Fibroblast of skin of right biceps (primary cell): ENCODE measurements at places on chromosomes 1 and 21.

DNA sequence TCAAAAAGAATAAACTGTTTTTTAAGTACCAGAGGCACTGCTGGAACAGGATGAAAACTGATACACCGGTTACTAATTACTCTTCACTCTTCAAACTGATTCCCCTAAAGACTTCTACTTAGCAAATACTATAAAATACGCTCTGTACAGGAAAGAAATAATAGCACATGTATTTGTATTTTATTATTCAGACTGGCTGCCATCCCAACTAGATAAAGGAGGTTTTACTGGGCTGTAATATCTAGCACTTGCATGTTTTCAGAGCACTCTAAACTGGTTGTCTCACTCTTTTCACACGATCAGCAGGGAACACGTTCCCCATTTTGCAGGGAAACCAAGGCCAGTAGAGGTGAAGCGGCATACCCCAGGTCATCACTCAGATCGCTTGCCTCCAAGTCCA, 9.2 kb downstream of the SMIM12 start:
- no peak for DNase-seq

GRCh38 chr1:229344937-229345684, 2.3 kb upstream of the CCSAP start:
- peak; percentile 25 for DNase-seq

DNA sequence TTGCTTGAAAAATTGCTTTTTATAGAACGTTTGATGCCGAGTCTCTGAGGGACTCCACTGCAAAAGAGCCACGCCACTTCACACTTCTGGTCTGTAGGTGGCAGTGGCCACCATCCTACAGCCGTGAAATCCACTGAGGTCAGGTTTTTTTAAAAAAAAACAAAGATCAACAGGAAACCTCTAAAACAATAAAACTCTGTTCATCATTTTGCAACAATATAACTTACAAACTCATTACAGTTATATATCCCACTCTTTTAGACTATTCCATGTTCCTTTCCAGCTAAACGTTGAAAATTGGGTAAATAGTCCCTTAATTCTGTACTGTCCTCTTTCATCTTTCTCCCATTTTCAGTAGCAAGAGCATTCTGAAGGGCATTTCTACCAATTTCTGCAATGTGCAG, 64.6 kb upstream of the FMN2 start:
- DNase-seq = peak; percentile 63

DNA sequence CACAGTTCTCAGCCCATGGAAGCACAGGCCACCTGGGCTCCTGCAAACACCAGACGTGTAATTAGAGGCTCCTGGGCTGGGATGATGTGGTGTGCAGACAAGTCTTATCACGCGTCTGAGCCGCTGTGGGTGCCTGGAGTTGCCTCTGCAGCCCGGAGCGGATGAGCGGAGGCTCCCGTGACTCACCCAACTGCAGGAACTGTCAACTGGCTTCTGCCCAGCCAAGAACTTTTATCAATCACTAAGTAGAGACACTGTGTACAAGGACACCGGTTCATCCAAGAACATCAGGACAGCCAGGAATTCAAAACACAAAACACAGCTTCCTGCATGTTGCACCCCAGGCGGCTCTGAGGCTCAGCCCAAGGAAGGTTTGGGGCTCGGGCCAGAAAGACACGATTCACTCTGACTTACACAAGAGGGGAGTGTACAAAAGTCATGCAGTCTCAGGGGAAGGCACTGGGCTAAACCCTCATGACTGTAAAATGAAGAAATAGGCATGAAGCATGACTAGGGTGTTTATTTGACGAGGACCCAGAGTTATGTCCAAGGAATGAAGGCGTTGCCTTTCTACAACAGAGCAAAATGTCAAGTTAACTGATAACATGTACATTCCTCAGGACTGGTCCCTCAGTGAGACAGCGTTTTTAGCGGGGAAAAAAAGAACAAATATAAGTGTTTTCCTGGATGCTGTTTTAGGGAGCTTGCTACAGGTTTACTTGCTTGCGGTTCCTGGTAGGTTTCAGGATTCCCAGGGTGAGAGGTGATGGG, 21.1 kb downstream of the ERRFI1 start:
- peak; percentile 97 for DNase-seq

DNA sequence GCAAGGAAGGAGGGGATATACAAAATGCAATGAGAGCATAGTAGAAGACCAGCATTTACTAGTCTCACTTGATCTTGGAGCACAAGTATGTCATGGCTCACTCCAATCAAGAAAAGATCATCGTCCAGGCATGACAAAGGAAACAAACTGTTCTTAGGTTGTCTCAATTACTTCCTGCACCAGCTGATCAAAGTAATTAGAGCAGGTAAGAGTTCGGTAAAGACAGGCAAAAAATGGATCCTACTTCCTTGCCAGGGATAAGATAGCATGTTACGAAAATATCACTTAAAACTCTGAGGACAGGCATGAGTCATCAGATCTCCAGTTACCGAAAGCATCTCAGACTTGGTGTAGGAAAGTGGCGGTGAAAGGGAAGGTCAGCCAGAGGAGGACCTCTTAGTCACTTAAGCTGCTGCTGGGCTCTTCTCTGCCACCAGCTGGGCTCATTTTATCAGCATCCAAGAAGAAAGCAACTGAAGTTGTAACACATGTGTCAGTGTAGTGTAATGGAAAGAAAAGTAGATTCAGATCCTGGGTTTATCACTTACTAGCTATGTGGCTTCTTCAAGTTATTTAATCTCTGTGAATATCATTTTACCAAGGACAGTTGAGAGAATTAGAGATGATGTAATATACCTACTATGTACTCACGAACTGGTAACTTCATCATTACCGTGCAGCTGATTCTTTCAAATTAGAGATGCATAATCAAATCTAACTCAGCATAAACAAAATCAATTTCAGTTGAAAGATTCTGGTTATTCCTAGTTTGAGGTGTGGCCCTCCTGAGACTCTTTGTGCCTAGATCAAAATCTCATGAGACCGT, 46.8 kb downstream of the XCL1 start:
- DNase-seq = peak; percentile 72

DNA sequence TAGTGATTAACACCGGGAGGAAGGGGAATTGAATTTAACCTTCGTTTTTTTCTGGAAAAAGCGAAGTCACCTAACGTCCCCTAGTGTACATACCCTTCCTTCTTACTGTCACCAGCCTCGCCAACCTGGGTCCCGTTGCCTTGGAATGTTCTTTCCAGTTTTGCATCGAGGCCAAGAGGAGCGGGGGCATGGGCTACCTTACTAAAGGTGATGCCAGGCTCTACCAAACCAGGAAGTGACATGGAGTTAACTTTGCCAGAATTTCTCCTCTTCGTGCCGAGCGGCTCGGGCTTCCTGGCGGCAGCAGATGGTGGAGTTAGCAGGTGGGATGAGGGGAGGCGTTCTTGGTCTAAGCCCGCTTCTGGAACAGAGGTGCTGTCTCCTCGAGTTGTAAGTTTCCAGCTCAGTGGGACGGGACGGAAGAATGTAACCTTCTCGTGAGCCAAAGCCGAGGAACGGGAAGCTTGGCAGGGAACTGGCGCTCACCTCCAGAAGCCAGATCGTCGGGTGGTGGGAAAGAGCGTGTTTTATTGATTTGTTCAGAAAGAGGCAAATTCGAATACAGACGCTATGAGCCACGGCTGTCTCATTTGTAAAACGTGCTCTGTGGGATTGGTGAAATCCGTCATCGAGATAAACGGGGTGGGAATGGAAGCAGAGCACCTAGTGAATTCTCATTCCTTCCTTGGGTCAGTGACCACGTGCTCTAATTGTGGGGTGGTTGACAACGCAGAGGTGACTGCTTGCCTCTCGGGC, 486 bp downstream of the NIPAL3 start:
- peak; percentile 19 for DNase-seq

- DNase-seq = no peak
Observed at GRCh38 chr21:33949516-33950430, 34.2 kb upstream of the ATP5PO start.

DNA sequence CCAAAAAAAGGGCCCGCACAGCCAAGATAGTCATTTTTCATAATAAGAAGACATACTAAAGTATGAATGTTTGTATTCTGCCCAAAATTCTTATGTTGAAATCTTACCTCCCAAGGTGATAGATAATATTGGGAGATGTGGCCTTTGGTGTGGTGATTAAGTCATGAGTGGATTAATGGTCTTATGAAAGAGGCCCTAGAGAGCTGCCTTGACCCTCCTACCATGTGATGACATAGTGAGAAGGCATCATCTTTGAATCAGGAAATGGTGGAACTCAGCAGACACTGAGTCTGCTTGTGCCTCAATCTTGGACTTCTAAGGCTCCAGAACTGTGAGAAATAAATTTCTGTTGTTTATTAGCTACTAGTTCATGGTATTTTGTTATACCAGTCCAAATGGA, 11.8 kb upstream of the RNPC3 start:
- DNase-seq = peak; percentile 44

DNA sequence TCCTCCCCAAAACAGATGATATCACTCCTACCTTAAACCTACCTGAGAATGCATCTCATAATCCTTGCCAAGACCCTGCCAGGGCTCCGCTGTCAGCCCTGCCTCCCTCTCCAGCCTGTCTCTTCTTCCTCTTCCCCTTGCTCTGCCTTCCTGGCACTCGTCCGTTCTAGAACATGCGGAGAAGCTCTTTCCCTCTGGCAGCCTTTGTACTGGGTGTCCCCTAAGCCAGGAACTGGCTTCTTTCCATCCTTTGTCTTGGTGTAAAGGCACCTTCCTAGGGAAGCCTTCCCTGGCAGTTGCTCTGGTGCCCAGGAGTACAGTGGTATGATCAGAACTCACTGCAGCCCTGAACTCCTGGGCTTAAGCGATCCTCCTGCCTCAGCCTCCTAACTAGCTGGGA, 36.1 kb downstream of the CTNNBIP1 start:
- no peak for DNase-seq

- no peak for DNase-seq
Observed at GRCh38 chr21:43211760-43212115, 42.9 kb downstream of the CRYAA start.

GRCh38 chr1:9289711-9290485, 2.8 kb upstream of the SPSB1 start:
- DNase-seq = peak; percentile 94

DNA sequence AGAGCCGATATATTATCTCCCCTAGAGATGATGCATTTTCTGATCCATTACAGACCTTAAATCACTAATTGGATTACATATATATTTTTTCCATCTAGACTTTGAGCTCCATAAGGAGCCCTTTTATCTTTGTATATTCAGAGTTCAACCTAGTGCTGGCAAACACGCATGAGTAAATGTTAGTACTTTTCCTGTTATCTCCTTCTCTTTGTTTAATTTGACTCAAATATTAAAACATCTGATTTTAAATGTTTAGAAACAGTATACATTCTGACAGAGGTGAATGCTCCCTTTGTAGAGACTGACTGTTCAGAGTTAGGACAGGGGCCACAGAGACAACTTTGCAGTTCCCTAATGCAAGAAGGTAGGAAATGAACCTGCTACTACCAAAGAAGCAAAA, 37.1 kb downstream of the EIF2B3 start:
- no peak for DNase-seq

GRCh38 chr1:39076127-39076798, 50.1 kb downstream of the NDUFS5 start:
- peak; percentile 57 for DNase-seq

DNA sequence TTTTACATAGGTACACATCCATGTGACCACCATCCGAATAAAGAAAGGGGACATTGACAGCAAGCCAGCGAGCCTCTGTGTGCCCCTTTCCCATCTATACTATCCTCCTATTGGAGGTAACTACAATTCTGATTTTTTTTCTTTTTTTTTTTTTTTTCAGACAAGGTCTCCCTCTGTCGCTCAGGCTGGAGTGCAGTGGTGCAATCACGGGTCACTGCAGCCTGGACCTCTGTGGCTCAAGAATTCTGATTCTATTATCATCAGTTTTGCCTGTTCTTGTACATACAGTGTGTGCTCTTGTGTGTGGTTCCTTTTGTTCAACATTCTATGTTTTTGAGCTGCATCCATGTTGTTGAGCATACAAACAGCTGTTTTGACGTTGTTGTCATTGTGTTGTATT, 56.0 kb upstream of the SRSF10 start:
- DNase-seq = no peak

DNA sequence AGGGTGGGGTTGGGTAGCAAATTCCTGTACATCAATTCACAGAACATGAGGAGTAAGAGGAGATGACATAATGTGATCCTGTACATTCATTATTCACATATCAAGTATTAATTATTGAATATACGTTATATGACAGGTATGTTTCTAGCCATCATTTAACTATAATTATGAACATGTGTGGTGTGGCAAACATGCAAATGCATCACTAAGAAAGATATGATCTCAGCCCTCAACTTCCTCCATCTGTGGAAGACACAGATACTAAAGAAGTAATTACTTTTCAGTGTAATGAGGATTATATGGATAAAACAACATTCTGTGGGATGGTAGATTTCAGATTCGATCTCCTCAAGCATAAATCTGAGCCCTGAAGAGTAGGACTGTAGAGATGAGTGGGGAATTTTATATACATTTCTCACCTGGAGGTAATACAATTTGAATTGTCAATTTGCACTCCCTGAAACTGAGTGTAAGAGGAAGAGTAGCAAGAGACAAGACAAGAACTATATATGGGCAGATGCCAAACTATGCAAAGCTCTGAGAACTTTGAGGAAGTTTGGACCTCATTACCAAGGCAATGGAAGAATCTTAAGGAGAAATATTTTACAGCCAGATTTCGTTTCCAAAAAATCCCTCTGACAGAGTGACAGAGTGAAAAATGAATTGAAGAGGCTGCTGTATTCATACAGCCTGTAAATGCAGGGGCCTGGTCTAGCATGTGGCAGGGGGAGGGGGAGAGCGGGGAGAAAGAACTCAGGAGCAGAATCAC, 275.5 kb downstream of the TPR start:
- DNase-seq = peak; percentile 46

DNA sequence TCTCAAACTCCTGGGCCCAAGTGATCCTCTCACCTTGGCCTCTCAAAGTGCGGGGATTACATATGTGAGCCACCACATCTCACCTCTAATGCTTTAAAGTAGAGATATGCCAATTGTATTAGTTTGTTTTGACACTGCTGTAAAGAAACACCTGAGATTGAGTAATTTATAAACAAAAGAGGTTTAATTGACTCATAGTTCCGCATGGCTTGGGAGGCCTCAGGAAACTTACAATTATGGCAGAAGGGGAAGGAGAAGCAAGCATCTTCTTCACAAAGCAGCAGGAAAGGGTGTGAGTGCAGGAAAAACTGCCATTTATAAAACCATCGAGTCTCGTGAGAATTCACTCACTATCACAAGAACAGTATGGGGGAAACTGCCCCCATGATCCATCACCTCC, 3.5 kb upstream of the MYCL start:
- DNase-seq = no peak

DNA sequence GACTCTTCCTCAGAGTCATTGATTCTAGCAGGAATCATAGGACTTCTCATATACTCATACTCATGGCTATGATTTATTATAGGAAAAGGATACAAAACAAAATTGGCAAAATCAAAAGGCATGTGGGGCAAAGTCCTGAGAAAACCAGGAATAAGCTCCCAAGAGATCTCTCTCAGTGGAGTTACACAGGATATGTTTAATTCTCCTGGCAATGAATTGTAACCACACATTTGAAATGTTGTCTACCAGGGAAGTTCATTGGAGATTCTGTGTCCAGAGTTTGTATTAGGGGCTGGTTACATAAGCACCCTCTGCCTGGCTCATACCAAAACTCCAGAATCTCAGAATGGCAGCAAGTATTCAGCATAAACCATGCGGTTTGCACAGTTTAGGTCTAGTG, 63.9 kb downstream of the ADAMTS1 start:
- no peak for DNase-seq

- no peak for DNase-seq
Observed at GRCh38 chr1:150142083-150142482, 7.6 kb upstream of the PLEKHO1 start.

GRCh38 chr1:62590255-62590969, 6.9 kb upstream of the ANGPTL3 start:
- no peak for DNase-seq
